ENCODE measurements at places on chromosomes 1 and 21.

DNA sequence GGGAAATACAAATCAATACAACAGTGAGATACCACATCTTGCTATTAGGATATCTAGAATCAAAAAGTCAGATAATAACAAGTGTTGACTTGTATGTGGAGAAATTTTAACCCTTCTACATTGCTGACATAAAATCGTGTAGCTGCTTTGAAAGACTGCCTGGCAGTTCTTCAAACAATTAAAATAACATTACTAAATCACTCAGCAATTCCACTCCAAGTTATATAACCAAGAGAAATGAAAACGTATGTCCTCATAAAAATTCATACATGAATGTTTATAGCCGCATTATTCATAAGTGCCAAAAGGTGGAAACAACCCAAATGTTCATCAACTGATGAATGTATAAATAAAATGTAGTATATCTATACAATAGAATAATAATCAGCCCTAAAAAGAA, 164.6 kb downstream of the RASAL2 start:
- no peak for DNase-seq

DNA sequence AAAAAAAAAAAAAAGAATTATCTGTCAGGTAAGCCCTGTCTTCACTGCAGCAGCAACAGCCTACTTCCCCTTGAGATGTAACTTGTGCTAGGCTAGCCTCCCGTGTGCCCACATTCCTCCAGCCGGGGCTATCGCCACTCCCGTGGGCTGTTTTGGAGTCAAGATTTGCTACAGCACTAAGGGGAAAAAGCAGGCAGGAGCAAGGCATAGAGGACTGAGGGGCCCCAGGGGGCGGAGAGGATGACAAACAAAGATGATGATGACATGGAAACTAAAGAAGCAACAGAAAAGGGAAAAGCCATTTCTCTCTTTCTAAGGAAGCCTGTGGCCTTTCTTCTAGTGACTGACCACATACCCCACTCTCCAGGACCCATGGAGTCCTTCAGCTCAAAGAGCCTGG, 1.9 kb downstream of the TNFAIP8L2 start:
- DNase-seq, result no peak

DNA sequence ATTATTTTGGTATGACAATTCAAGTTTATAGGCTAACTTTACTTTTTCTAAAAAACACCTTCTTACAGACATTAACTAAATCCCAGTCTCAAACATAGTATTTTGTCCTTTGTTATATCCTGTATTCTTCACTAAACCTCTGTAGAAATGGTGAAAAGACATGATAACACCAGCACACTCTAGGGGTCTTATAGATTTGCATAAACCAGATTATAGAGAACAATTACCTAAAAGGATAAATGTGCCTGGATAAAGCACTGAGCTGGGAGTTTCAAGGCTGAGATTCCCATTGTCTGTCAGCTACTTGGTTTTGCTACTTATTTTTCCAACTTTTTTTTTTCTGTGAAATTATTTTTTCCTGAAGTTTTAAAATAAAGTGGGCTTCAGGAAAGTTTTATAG, 1288.6 kb upstream of the TMPRSS15 start:
- no peak for DNase-seq

GRCh38 chr21:23016617-23017016, 2018.4 kb downstream of the NCAM2 start:
- no peak for DNase-seq

DNA sequence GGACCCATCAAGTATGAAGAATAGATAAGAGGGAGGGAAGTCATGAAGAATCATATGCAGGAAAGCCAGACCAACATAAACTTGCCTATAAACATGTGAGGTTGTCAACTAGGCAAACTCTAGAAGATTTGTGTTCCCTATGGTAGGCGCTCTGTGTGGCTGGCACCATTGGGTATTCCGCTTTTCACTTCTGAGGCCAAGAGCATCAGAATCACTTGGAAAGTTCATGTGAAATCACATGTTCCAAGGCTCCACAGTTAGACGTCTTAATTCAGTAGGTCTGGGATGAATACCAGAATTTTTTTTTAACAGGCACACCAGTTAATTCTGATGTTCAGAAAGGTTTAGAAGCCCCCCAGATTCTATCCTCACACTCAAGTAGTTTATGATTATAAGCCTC, 50.5 kb upstream of the LAX1 start:
- DNase-seq, result no peak

Data from iris pigment epithelial cell (primary cell).